ENCODE measurements at places on chromosomes 12 and 14. TPM values are rescaled to one million over a fixed set of nuclear protein-coding genes. Genes with fewer than 3 reads are reported as not detected.

DNA sequence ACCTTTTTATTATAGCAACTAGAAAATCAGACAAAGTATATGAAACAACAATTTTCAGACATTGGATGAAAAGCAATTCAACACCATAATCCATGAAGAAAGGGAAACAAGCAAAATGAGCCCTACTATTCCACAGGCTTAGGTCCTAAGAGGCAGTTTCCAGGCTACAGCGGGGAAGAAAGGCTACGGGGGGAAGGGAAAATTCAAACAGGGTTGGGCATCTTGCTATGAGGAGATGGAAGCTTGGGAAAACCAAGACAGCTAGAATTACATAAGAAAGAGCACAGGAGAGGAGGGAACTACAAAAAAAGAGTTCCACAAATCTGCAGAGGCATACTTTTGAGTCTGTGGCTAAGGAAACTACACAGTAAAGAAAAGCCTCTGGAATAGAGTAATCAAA is 356.0 kb upstream of the CLEC14A start:
- DNase-seq = no peak

The PLA2G1B gene
- total RNA-seq = not detected

The NANOG gene
- total RNA-seq = not detected

- DNase-seq = no peak
These were observed 124.5 kb upstream of the USP15 start for GRCh38 chr12:62135553-62136200.

The BDKRB1 gene
- total RNA-seq = 6.1 TPM

DNA sequence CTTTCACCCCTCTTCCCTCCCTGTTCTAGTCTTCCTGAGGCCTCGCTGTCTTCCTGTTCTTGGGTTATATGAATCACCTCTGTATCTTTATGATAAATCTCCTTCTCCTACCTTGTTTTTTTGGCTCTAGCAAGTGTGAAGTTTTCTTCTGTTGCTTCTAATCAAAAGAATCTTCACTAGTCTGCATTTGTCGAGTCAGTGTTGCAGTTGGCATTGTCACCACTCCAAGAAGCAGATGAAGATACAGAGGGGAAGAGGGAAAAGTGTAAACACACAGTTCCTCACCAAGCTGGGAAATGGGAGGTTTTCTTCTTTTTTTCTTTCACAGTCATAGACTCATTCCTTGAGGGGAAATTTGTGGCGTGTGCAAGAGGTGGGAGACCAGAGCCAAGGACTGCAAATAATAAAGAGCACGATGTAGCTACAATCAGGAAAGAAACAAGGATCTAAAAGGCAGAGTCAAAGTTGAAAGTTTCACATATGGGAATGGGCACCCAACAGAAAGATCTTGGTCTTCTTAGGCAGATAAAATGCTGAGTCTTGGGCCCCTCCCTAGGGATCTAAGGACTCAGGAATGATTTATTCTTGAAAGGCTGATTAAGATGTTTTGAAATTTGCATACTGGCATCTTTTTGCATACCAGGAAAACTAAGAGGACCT is 22.2 kb upstream of the PRICKLE1 start:
- no peak for DNase-seq

All from mucosa of descending colon (tissue), 3 donors.